ENCODE measurements at places on chromosomes 2 and 18.
A peak's percentile ranks its signal among the peaks of the same experiment; 100 is the strongest.

- no peak for DNase-seq
These were observed 57.9 kb downstream of the FAM171B start for GRCh38 chr2:186751790-186752189.

GRCh38 chr2:203042178-203042577 lies 27.5 kb downstream of the NBEAL1 start:
- DNase-seq = no peak

DNA sequence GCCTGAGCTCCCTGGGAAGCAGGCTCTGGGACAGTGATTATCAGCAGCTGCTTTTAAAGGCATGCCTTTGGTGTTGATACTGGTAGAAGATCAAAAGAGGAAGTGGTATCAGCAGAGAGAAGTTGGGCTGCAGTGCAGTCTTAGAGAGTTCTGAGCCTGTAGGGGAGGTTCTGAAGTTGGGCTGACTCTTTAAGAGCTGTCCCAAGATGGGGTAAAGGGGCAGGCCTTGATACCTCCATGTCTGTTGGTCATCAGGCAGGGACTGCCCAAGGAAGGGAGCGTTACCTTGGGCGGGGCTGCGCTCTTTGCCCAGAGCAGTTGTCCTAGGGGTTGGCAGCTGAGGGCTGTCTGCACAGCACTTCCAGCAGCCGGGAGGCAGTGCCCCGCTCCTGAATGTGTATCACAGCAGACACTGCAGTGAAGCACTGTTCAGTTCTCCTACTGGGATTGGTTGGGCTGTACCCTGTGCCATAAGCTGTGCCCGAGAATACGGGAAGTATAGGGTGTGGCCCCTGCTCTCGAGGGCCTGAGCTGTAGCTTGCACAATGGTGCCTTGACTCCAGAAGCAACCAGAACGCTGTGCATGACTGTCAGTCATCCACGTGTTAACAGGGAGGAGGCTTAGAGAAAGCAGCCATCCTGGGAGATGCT lies 177.0 kb downstream of the CTIF start:
- DNase-seq = no peak

DNA sequence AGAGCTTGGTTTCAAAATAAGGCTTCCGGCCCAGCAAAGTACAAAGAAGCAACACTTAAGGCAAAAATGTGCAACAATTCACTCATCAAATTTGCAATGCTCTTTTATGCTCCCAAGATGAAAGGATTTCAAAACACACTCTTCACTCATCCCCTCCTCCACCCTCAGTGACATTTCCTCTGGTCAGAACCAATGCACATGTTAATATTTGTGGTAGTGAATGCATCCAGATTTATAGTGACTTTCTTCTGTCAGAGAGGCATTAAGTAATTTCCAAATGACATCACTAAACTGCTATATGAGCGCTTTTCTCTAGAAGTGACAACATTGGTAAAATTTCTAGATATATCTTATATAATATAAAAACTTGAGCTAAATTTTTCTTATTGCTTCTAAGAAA lies 800.4 kb downstream of the NRXN1 start:
- no peak for DNase-seq

GRCh38 chr2:43238176-43238575 lies 11.8 kb upstream of the ZFP36L2 start:
- peak; percentile 69 for DNase-seq

DNA sequence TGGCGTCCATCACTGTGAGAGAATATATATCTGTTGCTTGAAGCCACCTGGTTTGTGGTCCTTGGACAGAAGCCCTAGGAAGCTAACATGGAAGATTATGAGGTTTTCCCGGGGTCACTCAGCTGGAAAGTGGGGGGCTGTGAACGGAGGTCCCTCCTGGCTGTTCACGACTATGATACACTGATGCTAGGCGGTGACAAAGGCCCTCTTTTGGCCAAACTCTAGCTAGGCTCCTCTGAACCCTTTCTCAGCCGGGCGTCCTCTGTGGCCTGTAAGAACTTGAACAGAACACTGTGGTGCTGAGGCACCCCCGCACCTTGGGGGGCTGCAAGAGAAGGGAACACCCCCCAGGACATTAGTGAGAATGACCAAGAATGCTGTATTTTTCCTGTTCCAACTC lies 164.6 kb downstream of the TFCP2L1 start:
- no peak for DNase-seq

DNA sequence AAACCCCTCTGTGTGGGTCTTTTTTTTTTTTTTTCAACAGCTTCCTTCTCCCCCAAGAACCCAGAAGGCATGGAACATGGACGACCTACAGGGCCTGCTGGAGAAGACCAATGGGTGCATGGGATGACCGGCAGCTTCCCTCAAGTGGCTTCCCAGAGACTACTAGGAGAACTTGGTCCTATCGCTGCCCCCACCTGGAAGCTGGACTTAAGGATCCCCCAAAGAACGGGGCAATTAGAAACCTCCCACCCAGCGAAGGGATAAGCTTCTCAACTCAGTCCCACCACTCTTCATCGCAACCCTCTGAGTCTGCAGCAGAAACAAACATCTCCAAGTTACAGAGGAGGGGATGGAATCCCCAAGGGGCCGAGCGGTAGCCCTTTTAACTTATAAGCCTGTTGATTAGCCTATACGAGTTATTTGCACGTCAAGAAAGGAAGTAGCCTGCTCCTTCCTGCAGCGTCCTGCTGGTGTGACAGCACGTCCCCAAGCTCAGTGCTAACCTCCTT lies 1.4 kb downstream of the ACTR1B start:
- no peak for DNase-seq

- DNase-seq = no peak
These were observed 1096.1 kb upstream of the NXPH2 start for GRCh38 chr2:139876321-139876720.
